ENCODE measurements at places on chromosomes 3 and 15. TPM values are rescaled to one million over a fixed set of nuclear protein-coding genes. Genes with fewer than 3 reads are reported as not detected.

DNA sequence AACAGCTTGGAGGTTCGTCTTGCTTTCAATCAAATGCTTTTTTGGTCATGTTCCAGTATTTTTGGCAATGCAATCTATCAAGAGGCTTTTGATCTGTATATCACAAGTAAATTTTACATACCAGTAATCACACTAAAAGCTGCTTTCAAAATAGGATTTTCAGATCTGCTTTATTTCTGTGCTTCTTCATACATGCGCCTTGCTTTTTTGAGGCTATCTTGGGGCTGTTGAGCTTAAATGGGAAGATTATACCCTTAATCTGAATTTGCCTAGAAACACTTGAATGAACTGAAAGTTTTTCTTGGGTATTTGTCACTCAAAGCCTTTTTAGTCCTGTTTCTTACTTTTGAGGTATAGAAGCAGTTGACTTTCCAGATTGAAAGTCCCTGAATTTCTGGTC, 62.1 kb upstream of the DCBLD2 start:
- no peak for DNase-seq

Gene GLDN
- polyA plus RNA-seq, result 0.11 TPM

GRCh38 chr15:51724673-51725072, 12.8 kb downstream of the LYSMD2 start:
- DNase-seq, result no peak

GRCh38 chr3:12955651-12956315, 114.4 kb upstream of the RPL32 start:
- DNase-seq, result no peak

DNA sequence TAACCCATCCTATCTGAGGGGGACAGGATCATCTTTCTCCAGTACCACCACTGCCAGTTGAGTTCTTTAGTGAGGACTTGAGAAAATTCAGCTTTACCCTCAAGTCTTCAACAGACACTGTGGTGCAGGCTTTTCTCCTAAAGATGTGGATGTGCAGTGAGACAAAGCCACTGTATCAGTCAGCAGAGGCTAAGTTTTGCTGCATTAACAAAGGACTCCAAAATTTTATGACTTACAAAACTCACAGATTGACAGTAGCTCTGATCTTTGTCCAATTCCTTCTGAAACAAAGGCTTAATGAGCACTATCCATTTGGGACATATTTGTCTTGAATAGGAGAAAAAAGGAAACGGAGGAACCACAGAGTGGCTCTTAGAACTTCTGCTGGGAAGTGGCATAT, 87.9 kb downstream of the MITF start:
- DNase-seq, result no peak

GRCh38 chr15:93299675-93300074, 210.7 kb upstream of the RGMA start:
- no peak for DNase-seq

DNA sequence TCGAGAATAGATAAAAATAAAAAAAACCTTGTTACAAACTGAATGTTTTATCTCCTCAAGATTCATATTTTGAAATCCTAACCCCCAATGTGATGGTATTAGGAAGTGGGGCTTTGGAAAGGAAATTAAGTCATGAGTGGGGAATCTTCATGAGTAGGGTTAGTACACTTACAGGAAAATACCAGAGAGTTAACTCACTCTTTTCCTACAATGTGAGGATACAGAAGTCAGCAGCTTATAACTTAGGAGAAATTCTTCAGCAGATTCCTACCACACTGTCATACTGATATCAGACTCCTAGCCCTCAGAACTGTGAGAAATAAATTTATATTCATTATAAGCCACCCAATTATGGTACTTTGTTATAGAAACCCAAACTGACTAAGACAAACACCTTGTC, 453.1 kb downstream of the GBE1 start:
- no peak for DNase-seq

- no peak for DNase-seq
Measured at GRCh38 chr3:73389928-73390327, 234.8 kb downstream of the PDZRN3 start.

Gene SPPL2A
- 107 TPM for polyA plus RNA-seq

DNA sequence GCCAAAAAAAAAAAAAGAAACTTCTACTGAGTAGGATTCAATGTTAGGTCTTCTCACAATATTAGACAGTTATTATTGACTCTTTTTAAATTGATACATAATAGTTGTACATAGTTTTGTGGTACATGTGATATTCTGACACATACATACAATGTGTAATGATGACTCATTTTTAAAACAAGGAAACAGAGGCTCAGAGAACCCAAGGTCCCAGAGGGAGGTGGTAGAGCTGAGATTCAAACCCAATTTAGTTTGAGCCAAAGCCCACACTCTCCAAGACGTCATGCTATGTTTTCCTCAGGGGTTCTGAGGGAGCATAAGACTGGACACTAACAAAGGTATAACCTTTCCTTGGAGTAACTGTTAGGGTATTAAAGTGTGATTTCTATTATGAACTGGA, 40.6 kb downstream of the MYO5C start:
- DNase-seq, result no peak

Gene GPR62
- 0.77 TPM for polyA plus RNA-seq

Gene CCR3
- polyA plus RNA-seq, result 0.07 TPM

- no peak for DNase-seq
Measured at GRCh38 chr15:43702701-43703424, 9.2 kb downstream of the CKMT1A start.

Gene WNT5A
- polyA plus RNA-seq, result 40.8 TPM

GRCh38 chr15:92140796-92141195, 252.9 kb upstream of the ST8SIA2 start:
- DNase-seq, result no peak

GRCh38 chr3:126745760-126746394, 41.8 kb downstream of the CHCHD6 start:
- DNase-seq, result no peak

DNA sequence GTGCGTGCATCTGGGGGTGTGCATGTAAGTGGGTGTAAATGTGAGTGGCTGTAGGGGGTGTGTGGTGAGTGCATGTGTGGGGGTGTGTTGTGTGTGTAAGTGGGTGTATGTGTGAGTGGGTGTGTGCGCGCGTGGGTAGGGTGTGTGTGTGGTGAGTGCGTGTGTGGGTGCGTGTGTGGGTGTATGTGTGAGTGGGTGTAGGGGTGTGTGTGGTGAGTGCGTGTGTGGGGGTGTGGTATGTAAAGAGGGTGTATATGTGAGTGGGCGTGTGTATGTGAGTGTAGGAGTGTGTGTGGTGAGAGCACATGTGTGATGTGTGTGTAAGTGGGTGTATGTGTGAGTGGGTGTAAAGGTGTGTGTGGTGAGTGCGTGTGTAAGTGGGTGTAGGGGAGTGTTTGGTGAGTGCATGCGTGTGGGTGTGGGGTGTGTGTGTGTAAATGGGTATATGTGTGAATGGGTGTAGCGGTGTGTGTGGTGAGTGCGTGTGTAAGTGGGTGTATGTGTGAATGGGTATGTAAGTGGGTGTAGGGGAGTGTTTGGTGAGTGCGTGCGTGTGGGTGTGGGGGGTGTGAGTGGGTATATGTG, 916 bp upstream of the CPN2 start:
- no peak for DNase-seq

Gene HIGD2B
- polyA plus RNA-seq, result not detected

- DNase-seq, result peak; percentile 70
Measured at GRCh38 chr3:148763986-148764935, 63.4 kb upstream of the CPB1 start.

Gene TMEM212
- 0.09 TPM for polyA plus RNA-seq

Gene SCN11A
- polyA plus RNA-seq, result 1.6 TPM

Gene ZPLD1
- 0.89 TPM for polyA plus RNA-seq

DNA sequence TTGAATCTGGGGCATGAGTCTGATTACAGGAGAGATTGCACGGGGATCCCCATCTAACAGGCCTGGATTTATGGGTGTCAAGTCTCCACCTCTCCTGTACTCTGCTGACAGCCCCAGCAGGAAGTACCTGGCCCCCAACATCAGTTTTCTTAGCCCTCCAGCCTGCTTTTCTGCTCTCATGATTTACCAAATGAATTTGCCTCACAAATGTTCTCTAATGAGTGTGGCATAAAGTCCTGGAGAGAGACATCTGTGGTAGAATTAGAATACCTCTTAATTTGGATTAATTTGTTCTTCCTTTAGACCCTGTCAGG, 60.1 kb downstream of the FNDC3B start:
- DNase-seq, result no peak

Measured in renal pelvis (tissue), 12 donors.